Mesenteric fat pad (tissue), 1 donor: ENCODE measurements at places on chromosomes 3 and 15. TPM values are rescaled to one million over a fixed set of nuclear protein-coding genes. Genes with fewer than 3 reads are reported as not detected.
A peak's percentile ranks its signal among the peaks of the same experiment; 100 is the strongest.

DNA sequence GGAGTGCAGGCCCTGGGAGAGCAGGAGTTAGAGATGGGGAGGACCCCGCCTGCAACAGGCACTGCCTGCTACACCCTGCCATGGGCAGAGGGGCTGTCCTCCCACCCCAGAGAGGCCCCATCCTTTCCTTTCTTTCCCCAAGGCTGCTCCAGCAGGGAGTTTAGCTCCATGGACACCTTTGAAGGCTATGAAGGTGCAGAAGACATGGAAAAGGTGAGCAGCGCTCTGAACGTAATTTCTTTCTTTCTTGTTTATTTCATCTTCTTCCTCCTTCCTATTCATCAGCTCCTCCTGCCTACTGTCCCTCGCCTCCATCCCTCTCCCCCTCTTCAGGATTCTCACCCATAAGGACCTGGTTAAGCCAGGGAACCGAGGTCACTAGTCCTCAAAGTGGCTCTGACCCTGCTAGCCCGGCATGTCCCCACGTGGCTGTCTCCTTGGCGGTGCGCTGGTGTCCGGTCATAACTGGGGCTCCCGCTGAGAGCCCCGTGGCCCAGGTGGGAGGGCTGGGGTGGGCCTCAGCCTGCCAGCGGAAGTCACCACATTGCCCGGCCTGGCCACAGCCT, 16.0 kb upstream of the ADIPOQ start:
- no peak for DNase-seq

DNA sequence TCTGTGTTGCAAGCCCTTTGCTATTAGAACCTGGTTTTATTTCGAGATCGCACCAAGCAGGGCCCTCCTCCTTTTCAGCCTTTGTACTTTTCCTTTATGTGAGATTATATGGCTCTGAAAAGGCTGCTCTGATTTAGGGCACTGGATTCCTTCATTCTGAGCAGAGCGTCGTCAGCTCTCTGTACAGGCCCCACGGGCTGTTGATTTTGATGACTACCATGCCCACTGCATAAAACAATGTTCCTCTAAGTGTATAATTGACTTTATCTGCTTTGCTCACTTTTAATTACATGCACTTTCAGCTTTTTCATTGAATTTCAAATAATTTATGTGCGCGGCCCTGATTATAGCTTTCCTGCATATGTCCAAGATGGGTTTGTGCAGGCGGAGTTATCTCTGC, 4.4 kb upstream of the PSMD6 start:
- no peak for DNase-seq

DNA sequence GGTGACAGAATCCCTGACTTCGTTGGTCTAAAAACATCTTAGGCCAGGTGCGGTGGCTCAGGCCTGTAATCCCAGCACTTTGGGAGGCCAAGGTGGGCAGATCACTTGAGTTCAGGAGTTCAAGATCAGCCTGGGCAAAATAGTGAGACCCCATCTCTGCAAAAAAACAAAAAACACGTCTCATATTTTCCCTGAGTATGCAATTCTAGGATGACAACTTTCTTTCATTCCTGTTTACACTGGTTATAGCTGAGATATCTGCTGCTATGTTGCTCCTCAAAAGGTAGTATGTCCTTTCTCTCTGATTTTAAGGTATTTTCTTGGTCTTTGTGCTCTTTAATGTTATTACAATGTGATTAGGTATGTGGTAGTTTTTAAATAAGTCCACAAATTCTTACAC, 39.3 kb downstream of the PTH1R start:
- DNase-seq = no peak

- no peak for DNase-seq
Measured at GRCh38 chr3:146468671-146469149, 651 bp downstream of the PLSCR2 start.

The CPB1 gene
- 5.6 TPM for total RNA-seq

The AGBL1 gene
- not detected for total RNA-seq

DNA sequence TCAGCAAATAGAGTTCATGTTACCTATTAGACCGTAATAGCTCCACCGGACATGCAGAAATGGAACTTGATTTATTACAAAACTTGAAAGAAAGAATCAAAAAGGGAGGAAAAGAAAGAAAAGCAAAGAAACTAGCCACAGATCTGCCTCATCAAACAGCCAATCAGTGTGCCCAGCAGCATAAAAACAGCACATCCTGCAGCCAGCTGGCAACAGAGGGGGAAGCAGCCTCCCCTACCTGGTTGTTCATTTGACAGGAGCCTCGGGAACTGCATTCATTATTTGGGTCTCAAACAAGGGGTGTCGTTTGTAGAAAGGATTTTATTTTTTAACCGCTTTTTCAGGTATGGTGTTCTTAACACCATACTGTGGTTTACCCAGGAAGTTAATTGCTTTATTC, 181.5 kb upstream of the TOPAZ1 start:
- no peak for DNase-seq

The SKOR1 gene
- total RNA-seq = 0.26 TPM

DNA sequence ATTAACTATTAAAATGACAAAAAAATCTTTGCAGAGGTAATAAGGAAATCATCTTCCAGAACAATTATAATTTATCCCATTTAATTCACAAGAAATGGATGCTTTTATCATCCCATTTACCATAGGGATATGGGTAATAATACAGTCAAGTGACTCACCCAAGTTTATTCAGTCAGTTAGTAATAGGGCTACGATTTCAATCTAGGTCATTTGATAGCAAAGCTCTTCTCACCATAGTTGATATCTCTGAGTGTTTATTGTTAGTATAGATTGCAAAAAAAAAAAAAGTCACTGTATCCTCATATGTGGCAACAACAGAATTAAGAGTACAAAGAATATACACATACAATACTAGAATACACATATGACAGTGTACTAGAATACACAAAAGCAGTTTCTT, 797.1 kb downstream of the ROBO1 start:
- no peak for DNase-seq

The CRYBG3 gene
- total RNA-seq = 39.4 TPM

GRCh38 chr3:61589856-61590255, 28.5 kb downstream of the PTPRG start:
- DNase-seq = no peak

- no peak for DNase-seq
Measured at GRCh38 chr15:91099995-91100813, at the start of gene SV2B. SV2B (plus strand) TSS chr15:91100257; CDS start chr15:91226264, 126,007 bp downstream.

DNA sequence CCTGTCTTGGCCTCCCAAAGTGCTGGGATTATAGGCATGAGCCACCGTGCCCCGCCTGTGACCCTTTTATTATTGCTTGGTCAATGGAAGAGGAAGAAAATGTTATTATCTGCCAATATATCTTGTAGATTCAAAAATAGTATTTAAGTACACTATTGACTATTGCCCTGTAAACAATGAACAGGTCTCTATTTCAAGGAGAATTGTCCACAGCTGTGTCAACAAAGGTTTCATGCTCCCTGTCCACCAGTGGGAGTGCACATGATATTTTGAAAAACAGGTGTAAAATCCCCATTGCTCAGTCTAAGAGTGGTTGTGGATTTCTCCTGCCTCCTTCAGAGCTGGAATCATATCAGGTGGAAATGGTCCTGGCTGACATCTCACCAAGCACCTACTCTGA, 36.5 kb upstream of the IGF1R start:
- DNase-seq = peak; percentile 37

The AP3B2 gene
- 0.84 TPM for total RNA-seq

DNA sequence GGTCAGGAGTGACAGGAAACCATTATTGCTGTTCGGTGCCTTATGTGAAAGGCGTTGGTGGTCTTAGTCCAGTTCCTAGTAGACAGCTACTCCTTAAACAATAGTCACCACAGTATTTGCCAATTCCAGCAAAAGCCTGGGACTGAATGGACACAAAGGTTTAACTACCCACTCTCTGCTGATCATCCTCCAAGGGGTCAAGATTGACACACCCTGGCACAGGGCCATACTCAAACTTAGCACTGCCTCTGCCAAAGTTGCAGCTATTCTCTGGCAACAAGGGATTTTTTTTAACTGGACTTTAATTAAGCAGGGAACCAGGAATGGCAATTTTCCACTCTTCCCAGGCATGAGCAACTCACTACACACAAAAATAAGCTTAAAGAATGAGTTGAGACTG, 193.9 kb downstream of the NLGN1 start:
- no peak for DNase-seq

DNA sequence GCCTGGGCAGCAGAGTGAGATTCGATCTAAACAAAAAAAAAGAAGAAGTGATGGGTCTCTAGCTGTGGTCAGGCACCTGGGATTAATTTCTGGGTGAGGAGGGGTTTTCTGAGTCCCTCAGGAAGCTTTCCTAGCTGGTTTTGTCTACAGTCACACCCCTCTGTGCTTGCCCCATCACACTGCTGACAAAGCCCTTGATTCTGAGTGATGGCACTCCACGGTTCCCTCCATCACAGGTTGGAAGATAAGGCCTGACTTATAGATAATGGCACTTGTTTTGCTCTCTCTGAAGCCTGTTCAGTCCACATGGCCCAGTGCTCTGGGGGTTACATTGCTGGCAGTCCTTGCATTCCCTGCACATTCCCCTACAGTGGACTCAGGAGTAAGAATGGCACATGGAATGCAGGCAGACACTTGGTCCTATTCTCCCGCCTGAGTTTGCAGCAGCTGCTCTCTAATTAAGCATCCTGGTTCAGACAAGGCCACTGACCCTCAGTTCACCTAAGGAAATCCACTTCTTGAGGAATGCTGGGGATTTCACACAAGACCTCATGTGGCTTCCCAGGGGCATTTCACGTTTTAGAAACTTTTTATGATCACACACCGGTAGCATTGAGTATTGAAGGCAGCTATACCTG, 81.0 kb upstream of the NMNAT3 start:
- DNase-seq = no peak

DNA sequence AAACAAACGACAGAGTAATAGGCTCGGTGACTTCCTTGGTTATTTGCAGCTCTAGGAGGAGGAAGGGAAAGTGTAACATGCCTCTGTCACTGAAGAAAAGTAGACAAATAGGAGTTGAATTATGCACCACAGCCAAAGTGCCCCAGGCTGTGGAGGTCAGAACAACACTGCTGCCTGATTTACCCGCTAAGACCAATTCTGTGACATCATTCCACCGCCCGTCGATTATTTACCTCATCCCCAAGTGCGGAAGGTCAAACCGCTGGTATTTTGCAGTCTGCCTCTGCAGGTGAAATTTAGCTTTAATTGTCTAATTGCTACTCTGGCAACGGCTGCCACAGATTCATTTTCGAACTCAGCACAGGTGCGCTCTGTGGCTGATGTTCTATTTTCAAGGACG, 106.3 kb upstream of the PRICKLE2 start:
- no peak for DNase-seq

DNA sequence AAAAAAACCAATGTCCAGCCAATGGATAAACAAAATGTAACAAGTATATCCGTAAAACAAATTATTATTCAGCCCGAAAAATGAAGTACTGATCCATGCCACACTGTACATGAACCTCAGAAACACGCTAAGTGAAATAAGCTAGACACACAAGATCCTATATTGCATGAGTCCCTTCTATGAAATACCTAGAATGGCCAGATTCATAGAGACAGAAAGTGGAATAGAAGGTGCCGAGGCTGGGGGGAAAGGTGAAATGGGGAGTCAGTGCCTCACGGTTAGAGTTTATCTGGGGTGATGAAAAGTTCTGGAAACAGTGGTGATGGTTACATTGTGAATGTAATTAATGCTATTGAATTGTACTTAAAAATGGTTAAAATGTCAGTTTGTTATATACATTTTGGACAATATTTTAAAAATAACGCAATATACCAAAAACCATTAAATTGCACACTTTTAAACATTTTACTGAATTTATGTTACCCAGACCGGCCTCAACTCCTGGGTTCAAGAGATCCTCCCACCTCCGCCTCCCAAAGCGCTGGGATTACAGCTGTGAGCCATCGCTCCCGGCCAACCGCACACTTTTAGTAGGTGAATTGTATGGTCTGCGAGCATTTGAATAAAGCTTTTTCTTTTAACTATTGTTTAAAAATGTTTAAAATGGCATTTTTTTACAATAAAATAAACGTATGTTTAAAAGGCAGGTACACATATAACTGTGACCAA, 2.1 kb downstream of the RNF168 start:
- DNase-seq = no peak

The LRRIQ4 gene
- not detected for total RNA-seq

GRCh38 chr3:139129892-139130291, 85.2 kb upstream of the PRR23C start:
- no peak for DNase-seq

GRCh38 chr3:74491874-74492273, 122.6 kb downstream of the CNTN3 start:
- no peak for DNase-seq

GRCh38 chr3:46576-46975, 150.0 kb upstream of the CHL1 start:
- no peak for DNase-seq

- no peak for DNase-seq
Measured at GRCh38 chr3:98817547-98818041, 54.5 kb downstream of the ST3GAL6 start.

DNA sequence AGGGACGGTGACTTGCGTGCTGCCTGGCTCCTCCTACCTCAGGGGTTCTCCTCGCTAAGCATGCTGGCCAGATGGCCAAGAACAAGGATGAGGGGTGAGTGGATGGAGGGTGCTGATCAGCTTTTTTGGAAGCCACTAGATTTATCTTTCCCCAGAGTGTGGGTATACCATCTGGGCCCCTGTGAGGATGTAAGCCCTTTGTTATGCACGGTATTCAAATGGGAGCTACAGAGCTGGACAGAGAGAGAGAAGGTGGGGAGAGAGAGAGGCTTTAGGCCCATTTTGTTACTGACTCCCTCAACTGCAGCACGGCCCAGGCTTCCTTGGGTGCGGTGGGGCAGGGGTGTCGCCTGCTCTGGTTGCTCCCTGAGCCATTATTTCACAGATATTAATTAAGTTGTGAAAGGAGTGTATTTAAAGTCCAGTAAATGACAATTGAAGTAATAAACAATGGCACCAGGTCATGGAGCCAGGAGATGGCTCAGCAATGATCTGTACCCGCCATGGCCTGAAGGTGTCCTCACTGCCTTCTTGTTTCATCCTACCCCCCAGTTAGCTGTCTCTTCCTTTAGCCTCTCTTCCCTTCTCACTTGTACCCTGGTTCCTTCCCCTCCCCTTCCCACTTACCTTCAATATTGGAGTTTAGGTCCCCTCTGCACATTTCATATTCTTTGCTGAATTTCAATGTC, 158.0 kb downstream of the CLSTN2 start:
- no peak for DNase-seq

The GHSR gene
- not detected for total RNA-seq

DNA sequence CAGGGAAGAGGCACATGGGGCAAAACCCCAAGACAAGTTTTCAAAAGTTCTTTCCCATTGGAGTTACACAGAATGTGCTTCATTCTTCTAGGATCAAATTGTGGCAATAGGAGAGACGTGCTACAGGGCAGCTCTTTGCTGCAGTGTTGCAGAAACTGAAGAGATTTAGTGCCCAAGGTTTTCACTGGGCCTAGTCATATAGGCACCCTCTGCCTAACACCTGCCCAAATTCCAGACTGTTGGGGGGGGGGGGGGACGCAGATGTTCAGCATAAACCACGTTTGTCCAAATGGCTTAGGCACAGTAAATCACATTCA, 346.8 kb upstream of the ZNF717 start:
- no peak for DNase-seq

GRCh38 chr3:195008816-195009215, 262.1 kb downstream of the XXYLT1 start:
- DNase-seq = no peak

The SLC38A3 gene
- total RNA-seq = 0.39 TPM

GRCh38 chr3:40037582-40037981, 228.2 kb downstream of the MYRIP start:
- no peak for DNase-seq

- DNase-seq = no peak
Measured at GRCh38 chr3:170563712-170564423, 22.0 kb downstream of the SLC7A14 start.

The RYK gene
- total RNA-seq = 57.6 TPM
